ENCODE measurements at places on chromosomes 4 and X. TPM values are rescaled to one million over a fixed set of nuclear protein-coding genes. Genes with fewer than 3 reads are reported as not detected.

The GIMD1 gene
- total RNA-seq: not detected

The TRPC5OS gene
- not detected for total RNA-seq

The APOO gene
- 34.6 TPM for total RNA-seq

The MANBA gene
- total RNA-seq: 37.6 TPM

- DNase-seq: no peak
Observed at GRCh38 chrX:31704938-31705337, 633.1 kb upstream of the FTHL17 start.

Data from astrocyte (in vitro differentiated cells and primary cell).